ENCODE measurements at places on chromosomes 1 and 21.

- DNase-seq: no peak
Observed at GRCh38 chr1:245118806-245119205, 36.0 kb upstream of the KIF26B start.

DNA sequence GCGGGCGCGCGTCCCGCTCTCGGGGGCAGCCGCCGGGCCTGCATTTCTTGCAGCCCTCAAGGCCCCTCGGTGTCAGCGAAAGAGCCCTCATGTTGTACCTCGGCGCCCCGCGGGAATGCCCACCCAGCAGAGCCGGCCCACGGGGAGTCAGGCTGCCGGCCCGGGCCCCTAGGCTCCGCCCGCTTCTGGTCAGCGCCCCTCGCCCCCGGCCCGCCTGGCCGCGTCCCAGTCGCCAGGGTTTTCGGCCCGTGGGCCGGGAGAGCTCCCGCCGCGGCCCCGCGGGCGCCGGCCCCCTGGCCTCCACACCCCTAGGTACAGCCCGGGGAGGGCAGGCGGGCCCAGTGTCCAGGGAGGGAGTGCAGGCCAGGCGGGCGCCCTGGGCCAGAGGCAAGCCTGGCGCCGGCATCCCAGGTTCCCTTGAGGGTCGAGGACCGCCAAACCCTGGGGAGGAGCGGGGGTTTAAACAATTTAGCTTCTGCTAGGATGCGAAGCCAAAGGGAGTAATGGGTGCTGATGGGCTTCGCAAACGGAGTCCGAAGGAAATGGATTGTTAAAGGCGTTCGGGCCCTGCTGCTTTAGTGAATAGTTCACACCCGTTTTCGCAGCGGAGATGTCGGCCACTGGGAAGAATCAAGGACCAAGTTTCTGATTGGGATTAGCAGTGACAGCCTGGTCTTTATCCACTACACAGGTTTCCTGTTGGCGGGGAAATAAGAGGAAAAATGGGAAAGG, 486 bp upstream of the KCNA3 start:
- DNase-seq: no peak

DNA sequence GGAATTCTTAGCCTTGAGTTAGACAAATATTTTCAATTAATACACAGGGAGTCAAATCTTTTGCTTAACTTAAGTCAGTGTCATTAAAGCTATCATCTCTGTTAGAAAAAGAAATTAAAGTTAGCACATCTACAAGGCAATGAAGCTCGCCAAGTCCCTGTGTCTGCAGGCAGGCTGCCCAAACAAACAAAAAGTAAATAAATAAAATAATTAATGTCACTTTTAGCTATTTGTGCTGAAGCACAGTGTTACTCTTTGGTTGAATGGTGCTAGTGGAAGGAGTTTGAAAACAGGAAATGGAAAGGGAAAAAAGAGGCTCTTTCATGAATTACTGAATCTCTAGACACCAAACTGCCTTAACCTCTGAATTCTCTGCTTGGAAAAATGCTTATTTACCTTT, 37.1 kb upstream of the COL11A1 start:
- DNase-seq: no peak

GRCh38 chr1:15506831-15507230, 17.2 kb downstream of the CASP9 start:
- no peak for DNase-seq

GRCh38 chr1:112527266-112528010, 18.7 kb downstream of the WNT2B start:
- peak; percentile 92 for DNase-seq

- DNase-seq: peak; percentile 92
Observed at GRCh38 chr1:247415423-247416361, at the start of gene NLRP3. Gene NLRP3, plus strand, starts transcription at chr1:247416173. Its CDS starts 2,628 bp downstream, at chr1:247418801.

DNA sequence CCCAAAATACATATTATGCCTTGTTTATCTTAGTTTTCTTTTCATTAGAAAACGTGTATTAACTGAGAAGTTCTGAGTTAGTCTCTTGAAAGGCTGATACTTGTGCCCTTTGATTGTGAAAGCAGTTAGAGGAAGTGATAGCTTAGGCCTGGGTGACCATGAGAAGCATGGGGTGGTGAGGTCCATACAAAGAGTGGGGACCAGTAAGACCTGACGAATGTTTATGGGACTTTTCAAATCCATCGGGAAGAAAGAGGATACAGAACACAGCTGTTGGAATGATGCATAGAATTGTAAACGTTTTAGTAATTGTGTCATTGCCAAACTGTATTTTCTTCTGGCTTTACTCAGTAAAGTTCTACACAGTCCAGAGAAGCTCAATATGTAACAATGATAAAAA, 259.8 kb downstream of the LMO4 start:
- no peak for DNase-seq

GRCh38 chr1:47840393-47841190, 156.6 kb downstream of the TRABD2B start:
- DNase-seq: peak; percentile 28

- DNase-seq: peak; percentile 2
Observed at GRCh38 chr1:58094221-58094620, 452.3 kb downstream of the OMA1 start.

GRCh38 chr1:228410015-228410414, 3.4 kb upstream of the TRIM11 start:
- no peak for DNase-seq

- peak; percentile 34 for DNase-seq
Observed at GRCh38 chr1:152179566-152179965, 20.5 kb upstream of the RPTN start.

GRCh38 chr1:199733125-199733524, 294.4 kb upstream of the NR5A2 start:
- peak; percentile 25 for DNase-seq

GRCh38 chr1:178500091-178500770, 3.5 kb upstream of the CLEC20A start:
- DNase-seq: no peak

DNA sequence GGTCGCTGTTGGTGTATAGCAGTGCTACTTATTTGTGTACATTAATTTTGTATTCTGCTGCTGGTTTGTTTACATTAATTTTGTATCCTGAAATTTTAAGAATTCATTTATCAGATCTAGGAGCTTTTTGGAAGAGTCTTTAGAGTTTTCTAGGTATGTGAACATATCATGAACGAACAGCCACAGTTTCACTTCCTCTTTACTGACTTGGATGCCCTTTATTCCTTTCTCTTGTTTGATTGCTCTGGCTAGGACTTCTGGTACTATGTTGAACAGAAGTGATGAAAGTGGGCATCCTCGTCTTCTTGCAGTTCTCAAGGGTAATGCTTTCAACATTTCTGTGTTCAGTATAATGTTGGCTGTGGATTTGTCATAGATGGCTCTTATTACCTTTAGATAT, 1757.9 kb downstream of the BRINP3 start:
- no peak for DNase-seq

DNA sequence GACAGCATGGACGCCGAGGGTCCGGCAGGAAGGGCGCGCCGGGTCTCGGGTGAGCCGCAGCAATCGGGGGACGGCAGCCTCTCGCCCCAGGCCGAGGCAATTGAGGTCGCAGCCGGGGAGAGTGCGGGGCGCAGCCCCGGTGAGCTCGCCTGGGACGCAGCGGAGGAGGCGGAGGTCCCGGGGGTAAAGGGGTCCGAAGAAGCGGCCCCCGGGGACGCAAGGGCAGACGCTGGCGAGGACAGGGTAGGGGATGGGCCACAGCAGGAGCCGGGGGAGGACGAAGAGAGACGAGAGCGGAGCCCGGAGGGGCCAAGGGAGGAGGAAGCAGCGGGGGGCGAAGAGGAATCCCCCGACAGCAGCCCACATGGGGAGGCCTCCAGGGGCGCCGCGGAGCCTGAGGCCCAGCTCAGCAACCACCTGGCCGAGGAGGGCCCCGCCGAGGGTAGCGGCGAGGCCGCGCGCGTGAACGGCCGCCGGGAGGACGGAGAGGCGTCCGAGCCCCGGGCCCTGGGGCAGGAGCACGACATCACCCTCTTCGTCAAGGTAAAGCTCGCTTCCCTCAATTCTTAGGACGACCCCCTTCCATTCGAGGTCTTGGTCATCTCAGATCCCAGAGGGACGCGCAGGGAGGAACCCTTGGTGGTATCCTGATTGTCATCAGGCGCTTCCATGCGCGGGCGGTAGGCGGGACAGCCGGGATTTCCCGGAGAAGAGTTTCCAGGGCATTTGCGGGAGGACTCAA, 1.6 kb downstream of the CLIC6 start:
- DNase-seq: peak; percentile 25

DNA sequence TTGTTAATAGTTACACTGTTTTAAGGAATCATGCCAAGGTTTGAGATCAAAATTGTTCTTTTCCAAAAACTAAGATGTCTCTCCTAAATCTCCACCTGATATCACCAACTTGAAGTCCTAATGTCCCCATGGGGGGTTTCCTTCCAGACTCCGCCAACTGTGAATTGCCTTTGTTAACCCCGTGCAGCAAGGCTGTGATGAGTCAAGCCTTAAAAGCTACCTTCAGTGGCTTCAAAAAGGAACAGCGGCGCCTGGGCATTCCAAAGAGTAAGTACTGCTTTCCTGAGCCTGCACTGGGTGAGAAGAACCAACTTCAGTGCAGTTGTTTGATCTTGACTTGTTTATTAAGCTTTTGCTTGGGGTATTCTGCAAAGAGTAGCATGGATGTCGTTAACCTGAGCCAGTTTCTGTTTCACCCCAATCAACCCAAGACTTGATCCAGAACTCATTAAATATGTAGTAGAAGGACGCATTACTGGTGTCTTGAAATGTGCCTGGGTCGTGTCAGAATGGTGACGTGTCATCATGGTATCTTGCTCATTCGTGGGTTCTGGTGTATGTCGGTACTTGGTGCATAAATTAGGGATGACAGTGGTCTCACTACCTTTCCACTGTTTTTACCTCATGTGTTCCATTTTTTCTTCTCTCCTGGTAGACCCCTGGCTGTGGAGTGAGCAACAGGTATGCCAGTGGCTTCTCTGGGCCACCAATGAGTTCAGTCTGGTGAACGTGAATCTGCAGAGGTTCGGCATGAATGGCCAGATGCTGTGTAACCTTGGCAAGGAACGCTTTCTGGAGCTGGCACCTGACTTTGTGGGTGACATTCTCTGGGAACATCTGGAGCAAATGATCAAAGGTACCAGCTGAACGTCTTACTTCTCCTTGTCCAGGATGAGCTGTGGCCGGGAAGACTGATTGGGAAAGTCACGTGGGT, 8.7 kb downstream of the ETS2 start:
- DNase-seq: no peak

- DNase-seq: peak; percentile 9
Observed at GRCh38 chr1:5239911-5240310, 585.5 kb downstream of the AJAP1 start.

DNA sequence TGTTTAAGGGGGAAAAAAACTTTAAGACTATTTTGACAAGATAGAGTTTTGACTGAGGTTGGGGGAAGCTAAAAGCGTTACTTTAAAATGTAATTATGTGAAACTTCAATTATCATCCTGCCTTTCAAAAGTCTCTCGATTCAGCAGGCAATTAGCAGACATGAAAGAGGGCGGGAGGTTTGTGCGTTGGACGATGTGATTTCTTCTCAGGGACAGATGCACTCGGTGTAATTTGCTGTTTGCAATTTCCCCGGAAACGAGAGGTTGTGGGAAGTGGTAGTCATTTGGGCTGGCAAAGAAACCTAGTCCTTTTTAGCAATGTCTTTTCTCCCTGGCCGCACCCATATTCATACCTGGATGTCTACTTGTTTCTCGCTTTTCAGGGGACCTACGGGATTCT, 27.1 kb downstream of the KAZN start:
- no peak for DNase-seq

DNA sequence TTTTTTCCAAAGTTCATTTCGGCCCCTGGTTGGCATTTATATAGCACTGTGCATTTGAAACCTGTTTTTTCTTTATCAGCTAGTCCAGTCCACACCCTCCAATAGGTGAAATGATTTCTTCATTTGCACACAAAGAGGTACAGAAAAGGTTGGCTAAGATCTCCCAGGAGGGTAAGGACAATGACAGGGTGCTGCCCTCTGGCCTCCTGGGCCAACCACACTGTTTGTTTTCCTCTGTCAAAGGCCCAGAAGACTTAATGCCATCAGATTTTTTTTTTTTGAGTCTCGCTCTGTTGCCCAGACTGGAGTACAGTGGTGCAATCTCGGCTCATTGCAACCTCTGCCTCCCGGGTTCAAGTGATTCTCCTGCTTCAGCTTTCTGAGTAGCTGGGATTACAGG, 70.1 kb upstream of the EFHD2 start:
- no peak for DNase-seq

DNA sequence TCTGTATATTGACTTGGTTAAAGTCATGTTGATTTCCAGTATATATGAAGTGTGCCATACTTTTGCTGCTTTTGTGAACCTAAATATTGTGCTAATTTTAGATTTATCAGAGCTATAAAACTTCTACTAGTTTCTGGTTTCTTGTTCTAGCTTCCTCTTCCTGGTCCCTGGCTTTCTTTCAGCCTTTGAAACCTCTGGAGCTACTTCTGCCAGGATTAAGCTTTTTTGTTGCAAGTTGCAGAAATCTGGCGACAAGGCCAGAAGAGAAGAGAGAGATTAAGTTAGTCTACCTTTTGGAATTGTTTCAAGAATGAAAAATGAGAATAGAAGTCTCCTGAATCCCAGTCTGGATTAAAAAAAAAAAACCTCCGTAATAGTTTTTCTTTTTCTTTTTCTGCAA, 13.5 kb downstream of the RNF2 start:
- no peak for DNase-seq

DNA sequence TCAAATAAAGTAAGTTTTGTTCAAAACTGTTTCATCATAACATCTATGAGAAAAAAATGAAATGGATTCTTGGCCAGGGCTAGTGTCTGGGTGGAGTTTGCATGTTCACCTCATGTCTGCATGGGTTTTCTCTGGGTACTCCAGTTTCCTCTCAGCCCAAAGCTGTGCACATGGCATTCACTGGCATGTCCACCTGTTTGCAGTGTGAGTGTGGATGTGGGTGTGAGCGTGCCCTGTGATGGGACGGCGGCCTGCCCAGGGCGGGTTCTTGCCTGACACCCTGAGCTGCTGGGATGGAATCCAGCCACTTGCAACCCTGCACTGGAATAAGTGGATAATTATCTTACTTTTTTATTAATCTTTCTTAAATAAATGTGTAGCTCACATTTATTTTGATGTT, 185.5 kb downstream of the RYR2 start:
- no peak for DNase-seq

DNA sequence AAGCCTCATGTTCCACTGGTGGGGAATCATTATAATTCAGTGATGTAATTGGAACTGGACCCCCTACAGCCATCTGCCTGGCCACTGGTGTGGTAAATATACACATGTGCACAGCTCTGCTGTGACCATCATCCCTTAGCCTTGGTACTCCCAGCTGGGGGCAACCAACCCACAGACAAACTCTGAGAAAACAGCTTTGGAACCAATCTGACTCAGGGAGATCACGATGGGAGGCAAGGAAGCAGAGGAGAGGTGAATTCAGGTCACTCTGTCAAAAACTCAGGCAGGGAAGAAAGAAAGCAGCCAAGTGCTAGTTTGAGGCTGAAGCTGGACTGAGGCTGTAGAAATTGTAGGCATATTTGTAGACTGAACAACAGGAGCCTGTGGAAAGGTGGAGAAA, 197.8 kb upstream of the GALNT2 start:
- no peak for DNase-seq
